ENCODE measurements at places on chromosomes 6 and 20.

DNA sequence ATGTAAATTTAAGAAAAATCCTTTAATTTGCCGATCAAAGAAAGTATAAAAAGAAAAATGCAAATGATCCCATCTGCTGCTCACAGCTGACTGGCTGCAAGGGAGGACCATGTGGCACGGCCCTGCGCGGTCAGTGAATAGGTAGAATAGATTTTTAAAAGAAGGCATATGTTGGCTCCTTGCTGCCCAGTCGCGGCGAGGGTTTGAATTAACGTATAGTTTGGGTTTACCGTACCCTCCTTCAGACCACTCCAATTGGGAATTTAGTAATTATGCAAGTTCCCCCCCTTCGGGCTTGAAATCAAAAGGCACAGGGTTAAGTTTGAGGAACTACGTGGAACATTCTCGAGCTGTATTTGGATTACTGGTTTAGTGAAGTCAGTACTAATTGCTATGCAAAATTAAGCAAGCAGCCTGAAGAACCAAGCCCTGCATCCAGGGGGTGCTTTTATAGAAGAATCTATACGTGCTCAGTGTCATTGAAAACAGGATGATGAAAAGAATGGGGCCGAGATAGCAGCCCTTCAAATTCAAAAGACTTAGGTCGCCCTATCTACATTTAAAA is 1.1 kb upstream of the BEND3 start:
- DNase-seq = no peak

- no peak for DNase-seq
These were observed 3.9 kb upstream of the REV3L start for GRCh38 chr6:111486921-111487320.

- DNase-seq = no peak
These were observed 159.5 kb downstream of the VEGFA start for GRCh38 chr6:43929511-43929910.

DNA sequence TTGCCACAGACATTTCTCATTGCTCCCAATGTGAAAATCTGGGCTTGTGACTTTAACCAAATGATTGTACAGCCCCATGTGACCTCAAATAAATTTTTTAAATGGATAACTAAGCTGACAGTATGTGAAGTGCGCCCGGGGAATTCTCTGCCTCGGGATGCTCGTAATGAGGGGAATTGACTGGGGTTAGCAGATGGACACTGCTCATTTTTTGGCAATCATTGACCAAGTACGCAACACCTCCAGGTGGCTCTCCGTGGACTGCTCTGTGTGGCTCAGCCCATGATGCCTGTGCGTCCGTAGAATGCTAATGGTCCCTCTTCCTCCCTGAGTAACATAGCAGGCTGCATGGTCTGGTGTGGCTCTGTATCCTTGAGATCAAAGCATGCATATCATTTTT is 42.4 kb downstream of the FARS2 start:
- no peak for DNase-seq

- DNase-seq = no peak
These were observed 316.2 kb upstream of the CDYL start for GRCh38 chr6:4459996-4460395.

GRCh38 chr20:19740512-19740911 is 17.5 kb upstream of the RIN2 start:
- no peak for DNase-seq

DNA sequence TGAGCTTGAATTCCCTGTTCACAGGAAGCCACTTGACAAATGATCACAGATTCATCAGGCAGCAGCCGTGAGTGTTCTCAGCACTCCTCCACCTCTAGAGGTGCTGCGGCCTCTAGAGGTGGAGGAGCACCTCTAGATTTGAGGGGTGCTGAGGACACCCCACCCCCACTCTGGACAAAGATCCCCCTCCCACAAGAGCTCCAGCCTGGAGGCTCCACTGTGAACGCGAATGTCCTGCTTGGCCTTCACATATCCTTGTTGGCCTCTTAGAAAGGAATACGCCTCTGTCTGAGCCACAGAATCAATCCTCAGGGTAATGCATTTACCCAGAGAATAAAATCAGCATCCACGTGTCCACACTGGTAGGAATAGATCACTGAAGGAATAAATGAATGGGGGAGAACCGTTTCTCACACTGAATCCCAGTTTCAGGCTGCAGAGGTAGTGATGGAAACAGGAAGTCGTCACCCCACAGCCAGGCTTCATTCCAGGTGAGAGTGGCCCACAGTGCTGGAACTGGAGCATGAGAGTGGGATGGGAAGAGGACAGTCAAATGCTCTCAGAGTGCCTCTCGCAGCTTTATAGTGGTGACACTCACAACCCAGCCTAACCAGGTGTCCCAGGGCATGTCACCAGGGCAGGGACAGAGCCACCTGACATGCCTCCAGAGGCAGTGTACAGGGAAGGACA is 16.6 kb downstream of the NPEPL1 start:
- DNase-seq = no peak

- DNase-seq = peak; percentile 62
These were observed 7.2 kb downstream of the HLA-G start for GRCh38 chr6:29834564-29835436.

DNA sequence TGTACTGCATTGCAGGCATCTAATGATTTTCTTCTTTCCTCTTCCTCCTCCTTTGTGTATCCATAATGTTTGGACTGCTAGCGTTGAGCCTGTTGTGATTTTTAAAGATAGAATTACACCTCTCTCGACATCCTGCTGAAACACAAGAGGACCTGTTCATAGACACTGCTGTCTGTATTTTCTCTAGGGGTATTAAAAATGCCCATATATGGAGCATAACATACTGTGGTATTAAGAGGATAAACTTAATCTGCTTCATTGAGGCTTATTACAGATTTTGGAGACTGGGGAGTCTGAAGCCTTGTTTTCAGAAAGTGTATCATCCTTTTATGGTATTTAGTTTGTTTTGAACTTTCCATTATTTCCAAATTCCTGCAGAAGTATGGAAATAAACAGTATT is 414.3 kb downstream of the CDKAL1 start:
- DNase-seq = no peak

DNA sequence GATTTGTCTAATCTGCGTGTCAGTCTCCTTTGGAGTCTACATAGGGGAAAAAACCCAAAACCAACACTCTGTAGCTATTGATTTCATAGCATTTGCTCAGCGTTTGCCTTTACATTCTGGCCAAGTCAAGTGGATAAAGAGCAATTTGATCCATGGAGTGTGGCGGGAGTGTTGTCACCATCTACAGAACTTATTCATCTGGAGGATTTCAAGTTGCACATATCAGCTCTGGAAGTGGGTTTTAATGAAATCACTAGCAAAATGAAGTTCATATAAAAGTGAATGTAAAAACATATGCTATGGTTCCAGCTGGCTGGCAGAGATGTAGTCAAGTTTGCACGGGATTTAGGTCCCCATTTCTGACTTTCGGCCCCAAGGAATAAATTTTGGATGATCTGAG is 219.7 kb upstream of the SUPT3H start:
- no peak for DNase-seq

- DNase-seq = peak; percentile 37
These were observed 19.1 kb upstream of the CHMP4B start for GRCh38 chr20:33791959-33792597.

DNA sequence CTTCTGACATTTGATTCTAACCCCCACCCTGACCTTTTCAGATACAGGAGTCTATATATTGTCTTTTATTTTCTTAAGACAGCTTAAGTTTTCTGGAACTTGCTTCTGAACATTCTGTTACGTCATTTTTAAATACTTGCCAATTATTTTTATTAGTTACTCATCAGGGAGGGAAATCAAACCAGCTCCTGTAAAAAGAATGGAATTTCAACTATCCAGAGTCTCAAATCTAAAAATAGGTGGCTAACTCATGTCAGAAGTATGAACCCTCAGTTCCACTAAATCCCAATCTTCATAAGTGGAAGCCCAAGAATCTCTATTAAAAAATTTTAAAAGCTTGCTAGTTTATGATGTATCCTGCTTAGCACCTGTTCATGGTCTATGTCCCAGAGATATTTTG is 900.0 kb downstream of the KIF16B start:
- DNase-seq = no peak

GRCh38 chr20:22499515-22500166 is 84.7 kb downstream of the FOXA2 start:
- DNase-seq = no peak

- no peak for DNase-seq
These were observed 6.0 kb downstream of the CCN5 start for GRCh38 chr20:44720997-44721784.

- DNase-seq = no peak
These were observed 9.8 kb downstream of the PGM3 start for GRCh38 chr6:83183082-83183828.

- no peak for DNase-seq
These were observed 263.1 kb upstream of the ZFP64 start for GRCh38 chr20:52454660-52455059.

DNA sequence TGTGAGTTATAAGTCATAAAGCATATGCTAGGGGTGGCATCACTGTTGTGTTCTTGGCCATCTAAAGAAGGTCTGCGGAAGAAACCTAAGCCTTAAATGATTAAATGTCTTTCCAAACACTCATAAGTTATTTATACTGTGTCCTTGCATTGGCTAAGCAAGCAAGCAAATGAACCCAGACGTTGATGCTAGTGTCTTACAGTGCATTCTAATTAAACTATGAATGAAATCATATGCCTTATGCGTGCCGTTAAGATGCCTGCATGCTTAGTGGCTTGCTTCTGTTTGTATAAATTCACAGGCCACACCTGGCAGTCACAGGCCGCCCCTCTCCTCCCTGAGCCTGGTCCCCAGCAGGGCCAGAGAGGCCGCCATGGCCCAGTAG is 49.9 kb downstream of the RIN2 start:
- DNase-seq = no peak

DNA sequence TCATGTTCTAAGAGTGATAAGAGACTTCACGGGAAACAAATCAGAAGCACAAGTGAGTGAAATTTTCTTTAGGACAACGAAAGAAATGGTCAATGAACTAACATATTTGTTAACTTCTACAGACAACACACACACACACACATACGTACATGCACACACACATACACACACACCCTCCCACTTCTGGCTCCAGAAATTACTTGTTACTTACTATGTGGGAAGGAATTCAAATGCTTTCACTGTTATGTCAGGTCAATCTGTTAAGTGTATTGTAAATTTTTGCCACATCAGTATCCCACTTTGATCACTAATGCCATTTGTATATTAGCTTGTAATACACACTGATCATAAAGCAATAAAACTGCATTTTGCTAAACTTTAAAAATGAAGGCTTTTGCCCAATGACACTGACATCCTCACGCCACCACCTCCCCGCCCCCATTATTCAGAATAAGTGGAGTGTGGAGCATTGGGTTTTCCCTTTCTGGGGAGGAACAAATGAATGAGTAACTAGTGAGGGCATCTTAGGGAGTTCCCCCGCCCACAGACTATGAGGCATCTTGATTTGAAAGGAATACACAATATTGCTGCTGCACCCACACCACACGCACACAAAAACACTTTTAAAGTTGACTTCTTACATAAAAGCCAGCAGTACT is 76.2 kb downstream of the ATXN1 start:
- DNase-seq = peak; percentile 37

DNA sequence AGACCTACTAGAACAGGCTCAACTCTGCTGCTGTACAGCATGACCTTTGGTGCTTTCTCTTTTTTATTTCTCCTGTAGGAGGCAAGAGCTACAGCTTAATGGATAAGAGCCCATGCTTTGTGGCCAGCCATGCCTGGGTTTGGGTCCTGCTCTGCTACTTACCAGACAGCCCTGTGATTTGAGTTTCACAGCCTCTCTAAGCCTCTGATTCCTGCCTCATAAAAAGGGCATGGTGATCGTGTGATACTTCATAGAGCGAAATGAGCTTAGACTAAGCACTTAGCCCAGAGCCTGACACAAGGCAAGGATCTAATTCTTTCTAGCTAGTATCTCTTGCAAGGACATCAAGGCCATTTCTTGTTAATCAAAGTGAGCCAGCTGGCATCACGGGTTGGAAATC is 19.3 kb upstream of the PDE7B start:
- DNase-seq = no peak

DNA sequence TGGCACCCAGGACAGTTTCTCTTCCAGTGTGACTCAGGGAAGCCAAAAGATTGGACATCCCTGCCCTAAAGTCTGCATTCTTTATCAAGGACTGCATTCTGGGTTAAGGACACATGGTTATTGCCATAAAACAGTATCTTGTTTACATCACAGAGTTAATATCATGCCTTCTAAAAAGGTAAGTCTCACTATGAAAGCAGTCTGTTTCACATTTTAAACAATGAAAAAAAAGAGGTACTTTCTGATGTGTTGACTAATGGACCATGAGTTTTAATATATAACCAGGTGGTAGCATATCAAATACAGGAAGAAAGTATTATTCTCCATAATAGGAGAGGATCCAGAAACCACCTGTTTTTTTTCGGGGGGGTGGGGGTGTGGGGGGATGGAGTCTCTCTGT is 93.7 kb downstream of the TIAM2 start:
- DNase-seq = no peak

GRCh38 chr6:75502884-75503283 is 9.3 kb upstream of the FILIP1 start:
- DNase-seq = no peak

DNA sequence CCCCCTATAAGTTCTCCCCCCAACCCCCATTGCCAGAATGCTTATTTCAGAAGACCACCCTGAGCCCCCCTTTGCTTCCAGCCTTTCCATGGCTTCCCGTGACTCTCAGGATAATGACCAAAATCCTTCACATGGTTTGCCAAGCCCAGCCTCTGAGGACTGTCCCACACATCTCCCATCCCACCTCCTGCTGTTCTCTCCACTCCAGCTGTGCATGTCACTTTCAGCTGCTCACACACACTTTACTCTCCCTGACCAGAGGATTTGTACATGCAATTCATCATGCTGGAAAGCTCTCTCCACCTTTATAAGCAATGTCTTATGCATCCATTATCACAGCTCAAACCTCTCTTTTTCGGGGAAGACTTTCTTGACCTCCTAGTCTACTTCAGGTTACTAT is 164.2 kb downstream of the PRL start:
- no peak for DNase-seq

GRCh38 chr6:40330301-40330721 is 256.9 kb downstream of the LRFN2 start:
- no peak for DNase-seq
